ENCODE measurements at places on chromosomes 11 and 22. TPM values are rescaled to one million over a fixed set of nuclear protein-coding genes. Genes with fewer than 3 reads are reported as not detected.

Gene OR8G5
- total RNA-seq: not detected

Gene FXYD2
- total RNA-seq: 57.5 TPM

- DNase-seq: no peak
Measured at GRCh38 chr11:102139081-102139498, 28.8 kb downstream of the YAP1 start.

Gene MS4A4A
- total RNA-seq: not detected

- no peak for DNase-seq
Measured at GRCh38 chr11:61160487-61161189, 588 bp downstream of the VPS37C start.

DNA sequence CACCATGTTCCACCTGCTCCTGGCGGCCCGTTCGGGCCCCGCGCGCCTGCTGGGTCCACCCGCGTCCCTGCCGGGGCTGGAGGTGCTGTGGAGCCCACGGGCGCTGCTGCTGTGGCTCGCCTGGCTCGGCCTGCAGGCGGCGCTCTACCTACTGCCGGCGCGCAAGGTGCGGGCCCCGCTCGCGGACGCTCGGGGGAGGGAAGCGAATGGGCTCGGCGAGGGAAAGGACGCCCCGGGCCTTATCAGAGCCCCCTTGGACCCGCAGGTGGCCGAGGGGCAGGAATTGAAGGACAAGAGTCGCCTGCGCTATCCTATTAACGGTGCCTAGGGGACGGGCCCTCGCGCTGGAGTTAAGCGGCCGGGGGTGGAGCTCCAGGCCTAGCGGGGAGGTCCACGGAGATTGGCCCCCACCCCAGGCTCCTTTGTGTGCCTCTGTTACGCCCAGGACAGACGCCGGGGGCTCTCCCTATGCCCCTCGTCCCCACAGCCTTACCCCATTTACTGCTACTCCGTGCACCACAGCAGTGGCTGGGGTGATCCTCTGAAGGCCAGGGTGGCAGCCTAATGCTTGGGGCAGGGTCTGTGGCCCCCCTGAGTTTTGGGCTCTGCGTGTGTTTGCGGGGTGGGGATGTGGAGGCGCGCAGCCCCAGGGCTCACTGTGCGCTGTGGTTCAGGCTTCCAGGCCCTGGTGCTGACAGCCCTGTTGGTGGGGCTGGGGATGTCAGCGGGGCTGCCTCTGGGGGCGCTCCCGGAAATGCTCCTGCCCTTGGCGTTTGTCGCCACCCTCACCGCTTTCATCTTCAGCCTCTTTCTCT is 1.1 kb downstream of the TM7SF2 start:
- DNase-seq: no peak
